ENCODE measurements at places on chromosomes 13 and 19.

- no peak for DNase-seq
Observed at GRCh38 chr19:51252306-51253079, 1.6 kb downstream of the SIGLECL1 start.

GRCh38 chr13:74966814-74967424 lies 515.0 kb downstream of the TBC1D4 start:
- no peak for DNase-seq

GRCh38 chr13:31409678-31410356 lies 210.0 kb downstream of the B3GLCT start:
- DNase-seq, result no peak

GRCh38 chr19:29287061-29287460 lies 74.1 kb upstream of the UQCRFS1 start:
- DNase-seq, result no peak

DNA sequence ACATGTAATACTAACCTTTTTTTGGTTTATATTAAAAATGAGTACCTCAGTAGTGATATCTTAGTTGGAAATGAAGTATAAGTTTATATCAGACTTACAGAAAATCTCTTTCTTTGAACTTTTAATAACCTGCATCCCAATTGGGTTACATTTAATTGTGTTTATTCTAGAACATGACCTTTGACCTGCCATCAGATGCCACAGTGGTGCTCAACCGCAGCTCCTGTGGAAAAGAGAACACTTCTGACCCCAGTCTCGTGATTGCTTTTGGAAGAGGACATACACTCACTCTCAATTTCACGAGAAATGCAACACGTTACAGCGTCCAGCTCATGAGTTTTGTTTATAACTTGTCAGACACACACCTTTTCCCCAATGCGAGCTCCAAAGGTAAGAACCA lies 12.4 kb downstream of the LAMP1 start:
- no peak for DNase-seq

GRCh38 chr19:42096255-42096837 lies 20.4 kb downstream of the ZNF574 start:
- no peak for DNase-seq

- no peak for DNase-seq
Observed at GRCh38 chr19:21147540-21147939, 5.7 kb downstream of the ZNF431 start.

DNA sequence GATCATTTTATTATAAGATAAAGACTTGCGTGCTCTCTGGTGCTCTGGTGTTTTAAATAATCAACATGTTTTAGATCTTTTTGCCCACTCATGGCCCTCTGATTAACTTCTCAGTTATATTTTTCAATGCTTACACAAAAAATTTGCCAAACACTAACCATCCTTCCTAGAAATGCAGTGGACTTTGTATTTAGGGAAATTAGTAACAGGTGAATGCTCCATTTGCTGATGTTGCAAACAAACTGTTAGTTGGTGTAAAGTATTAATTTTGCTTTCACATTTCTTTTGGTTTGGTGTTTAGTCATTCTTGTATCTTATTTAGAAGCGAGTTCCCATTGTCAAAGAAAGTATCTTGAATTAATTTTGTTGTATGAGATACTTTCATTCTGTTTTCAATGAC lies 2.7 kb downstream of the KL start:
- DNase-seq, result no peak

- no peak for DNase-seq
Observed at GRCh38 chr19:22882797-22883196, 50.7 kb downstream of the ZNF723 start.
